ENCODE measurements at places on chromosomes 7 and 10. TPM values are rescaled to one million over a fixed set of nuclear protein-coding genes. Genes with fewer than 3 reads are reported as not detected.

The TRPV5 gene
- total RNA-seq = not detected

The SLC26A3 gene
- total RNA-seq = not detected

The H2BK1 gene
- not detected for total RNA-seq

The GPR26 gene
- total RNA-seq = not detected

The MASTL gene
- 17.7 TPM for total RNA-seq

The PRKAR2B gene
- 37.6 TPM for total RNA-seq

The FKBP6 gene
- not detected for total RNA-seq

Measured in bladder microvascular endothelial cell (primary cell).